ENCODE measurements at places on chromosomes 3 and 15. TPM values are rescaled to one million over a fixed set of nuclear protein-coding genes. Genes with fewer than 3 reads are reported as not detected.
A peak's percentile ranks its signal among the peaks of the same experiment; 100 is the strongest.

GRCh38 chr3:106457281-106458180, 588.7 kb upstream of the CBLB start:
- no peak for DNase-seq

- DNase-seq, result no peak
Observed at GRCh38 chr15:90103701-90104329, 1.5 kb upstream of the IDH2 start.

DNA sequence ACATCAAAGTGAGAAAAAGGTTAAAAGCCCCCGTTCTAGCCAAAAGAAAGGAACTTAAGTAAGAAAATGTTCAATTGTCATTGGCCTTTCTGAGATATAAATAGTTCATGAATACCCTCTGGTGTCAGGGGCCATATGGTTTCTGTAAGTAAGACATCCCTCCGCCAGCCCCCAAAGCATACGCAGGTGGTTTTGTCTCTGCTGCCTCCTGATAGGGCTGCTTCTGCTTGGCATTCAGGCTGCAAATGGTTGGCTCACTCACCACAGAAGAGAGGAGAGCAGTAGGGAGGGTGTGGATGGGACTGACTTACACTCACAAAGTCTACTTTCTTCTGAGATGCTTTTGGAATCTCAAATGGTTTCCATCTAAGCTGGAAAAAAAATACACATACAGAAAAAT, 29.8 kb downstream of the HGD start:
- no peak for DNase-seq

DNA sequence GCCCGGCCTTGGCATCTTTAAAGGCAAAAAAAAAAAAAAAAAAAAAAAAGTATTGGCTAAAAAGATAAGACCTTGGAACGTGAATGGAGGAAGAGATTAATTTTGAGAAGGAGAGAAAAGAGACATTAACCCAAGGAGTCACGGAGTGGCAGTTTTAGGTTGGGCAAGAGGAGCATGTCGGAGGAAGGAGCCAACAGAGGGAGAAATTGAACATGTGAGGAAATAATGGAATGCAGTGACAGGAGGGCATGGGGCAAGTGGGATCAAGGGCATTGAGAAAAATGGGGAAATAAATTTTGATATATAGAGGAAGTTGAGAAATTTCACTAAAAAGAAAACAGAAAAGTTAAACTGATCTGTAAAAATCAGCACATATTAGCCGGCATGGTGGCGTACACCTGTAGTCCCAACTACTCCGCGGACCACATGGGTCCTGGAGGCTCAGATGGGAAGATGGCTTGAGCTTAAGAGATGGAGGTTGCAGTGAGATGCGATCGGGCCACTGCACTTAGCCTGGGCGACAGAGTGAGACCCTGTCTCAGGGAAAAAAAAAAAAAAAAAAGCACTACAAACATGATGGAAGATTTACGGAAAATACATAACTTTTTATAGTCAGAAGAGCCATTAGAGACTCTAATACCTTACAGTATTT, 1.2 kb downstream of the HAUS2 start:
- DNase-seq, result no peak

DNA sequence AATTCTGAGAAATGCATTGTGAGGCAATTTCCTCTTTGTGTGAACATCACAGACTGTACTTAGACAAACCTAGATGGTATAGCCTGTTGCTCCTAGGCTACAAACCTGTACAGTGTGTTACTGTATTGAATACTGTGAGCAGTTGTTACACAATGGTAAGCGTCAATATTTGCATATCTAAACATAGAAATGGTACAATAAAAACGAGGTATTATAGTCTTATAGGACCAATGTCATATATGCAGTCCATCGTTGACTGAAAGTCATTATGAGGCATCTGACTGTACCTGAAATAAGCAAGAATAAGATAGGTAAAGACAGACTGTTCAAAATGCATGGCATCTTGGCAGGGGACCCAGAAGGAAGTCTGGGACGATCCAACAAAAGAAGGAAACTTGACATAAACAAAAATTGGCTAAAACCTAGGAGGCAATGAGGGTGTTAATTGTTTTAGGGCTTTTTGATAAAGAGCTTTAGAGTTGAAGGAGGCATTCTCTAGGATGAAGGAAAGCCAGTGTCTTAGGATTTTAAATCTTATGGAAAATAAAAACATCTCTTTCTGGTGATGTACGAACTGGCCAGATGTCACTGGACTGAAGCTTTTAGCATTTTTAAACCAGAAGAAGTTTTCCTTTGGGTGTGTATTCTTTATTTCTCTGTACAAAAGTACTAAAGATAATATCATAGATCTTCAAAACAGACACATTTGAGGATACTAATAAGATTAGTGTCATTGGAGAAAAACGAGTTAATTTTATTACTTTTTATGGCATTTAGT, 9.2 kb upstream of the SPRED1 start:
- DNase-seq, result no peak

DNA sequence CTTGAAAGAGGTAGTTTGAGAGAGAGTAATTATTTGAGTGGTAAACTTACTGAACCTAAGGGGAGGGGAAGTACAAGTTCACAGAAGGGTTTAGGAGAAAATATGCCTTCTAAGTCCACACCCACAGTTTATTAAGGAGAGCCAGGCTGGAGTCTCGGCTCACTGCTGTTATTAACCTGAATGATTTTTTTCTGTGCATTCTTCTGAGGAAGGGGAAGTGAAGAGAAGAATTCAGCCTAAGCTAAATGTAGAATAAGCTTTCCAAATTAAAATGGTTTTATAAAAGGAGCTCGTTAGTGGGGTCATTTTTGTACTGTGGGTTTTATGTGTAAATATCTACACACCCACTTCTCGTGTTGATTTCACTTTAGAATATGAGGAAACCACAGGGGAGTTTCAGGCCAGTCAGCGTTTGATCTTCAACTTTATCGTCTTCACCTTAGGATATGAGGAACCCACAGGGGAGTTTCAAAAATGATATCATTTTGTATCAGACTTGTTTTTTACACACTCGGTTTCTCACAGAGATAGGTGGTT, 1.5 kb downstream of the WHAMM start:
- DNase-seq, result peak; percentile 70

DNA sequence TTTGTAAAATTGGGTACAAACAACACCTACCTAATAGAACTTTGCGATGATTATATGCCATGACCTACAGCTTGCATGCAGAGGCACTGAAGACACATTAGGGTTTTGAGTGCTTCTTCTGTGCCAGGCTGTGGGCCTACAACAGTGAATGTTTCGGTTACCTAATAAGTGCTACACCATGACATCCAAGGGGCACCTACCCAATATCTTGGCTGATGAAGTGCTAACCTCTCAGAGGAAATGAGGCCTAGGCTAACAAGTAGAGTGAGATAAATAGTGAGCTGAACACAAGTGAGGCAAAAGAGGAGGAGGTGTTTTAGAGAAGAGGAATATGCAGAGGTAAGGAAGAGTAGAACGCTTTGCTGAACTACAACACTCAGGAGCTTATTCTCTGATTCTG, 12.2 kb upstream of the RASGRP1 start:
- DNase-seq, result no peak

DNA sequence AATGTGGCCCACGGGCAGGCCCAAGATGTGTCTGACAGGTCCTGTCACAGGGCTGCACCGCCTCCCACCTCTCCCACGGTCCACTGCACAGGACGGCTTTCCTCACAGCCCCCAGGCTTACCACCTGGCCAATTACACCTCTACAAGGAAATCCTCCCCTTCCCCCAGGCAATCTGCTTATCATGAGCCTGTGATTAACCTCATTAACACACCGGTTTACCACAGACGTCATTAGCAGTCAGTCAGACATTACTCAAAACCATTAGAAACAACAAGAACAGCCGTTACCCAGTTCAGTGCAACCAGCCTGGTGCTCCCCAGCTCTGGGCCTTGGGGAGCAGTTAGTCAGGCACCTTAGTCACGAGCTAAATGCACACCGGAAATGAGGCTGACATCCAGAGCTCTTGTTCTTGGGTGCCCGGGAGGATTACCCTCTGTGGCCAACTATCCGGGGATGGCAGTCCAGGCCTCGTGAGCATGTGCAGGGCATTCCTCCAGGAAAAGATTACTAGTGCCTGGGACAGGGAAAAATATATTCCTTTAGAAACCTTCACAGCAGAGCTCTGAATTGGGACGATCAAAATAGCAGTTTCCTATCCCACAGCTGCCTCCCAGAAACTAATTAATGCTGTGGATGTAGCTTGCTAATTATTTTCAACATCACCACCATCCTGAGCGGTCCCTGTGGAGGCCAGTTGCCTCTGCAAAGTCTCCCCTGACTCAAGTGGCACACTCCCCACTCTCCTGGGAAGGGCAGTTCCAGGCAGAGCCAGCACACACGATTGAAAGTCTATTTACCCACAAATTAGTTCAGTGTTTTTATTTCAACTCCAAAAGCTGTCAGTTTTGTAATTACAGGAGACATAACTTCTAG, 117.4 kb upstream of the ZBED2 start:
- peak; percentile 16 for DNase-seq

DNA sequence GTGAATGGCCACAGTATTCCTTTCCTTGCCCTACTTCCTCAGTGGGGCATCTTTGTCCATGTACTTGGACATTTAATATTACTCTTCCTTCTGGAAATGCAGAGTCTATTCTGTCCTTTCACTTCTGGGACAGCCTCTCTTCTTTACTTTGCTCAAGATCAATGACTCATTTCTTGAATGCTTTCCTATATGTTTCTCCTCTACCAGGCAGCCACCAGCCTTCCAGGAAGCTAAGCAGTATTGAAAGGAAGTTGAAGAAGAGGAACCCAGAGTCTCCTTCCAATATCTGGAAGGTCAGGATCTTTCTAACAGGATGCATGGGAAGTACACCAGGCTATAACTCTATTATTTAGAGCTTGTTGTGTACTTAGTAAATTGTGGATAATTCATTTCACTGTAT, 182.8 kb downstream of the CD47 start:
- DNase-seq, result no peak

DNA sequence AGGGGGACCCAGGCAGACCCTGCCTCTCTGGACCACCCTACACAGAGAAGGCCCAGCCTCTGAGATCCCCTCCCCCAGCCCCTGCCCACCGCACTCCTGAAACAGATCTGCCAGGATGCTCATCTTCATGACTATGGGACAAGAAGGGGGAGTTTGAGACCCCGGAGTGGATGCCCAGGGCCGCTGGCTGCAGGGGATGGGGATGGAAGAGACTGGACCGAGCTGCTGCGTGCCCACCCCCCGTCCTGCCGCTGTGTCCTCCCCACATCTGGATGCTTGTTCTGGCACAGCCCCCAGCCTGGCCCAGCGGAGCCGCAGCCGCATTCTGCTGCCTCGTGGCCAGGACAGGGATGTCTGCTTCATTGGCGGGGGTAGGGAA, 30.3 kb upstream of the SEMA3F start:
- no peak for DNase-seq

DNA sequence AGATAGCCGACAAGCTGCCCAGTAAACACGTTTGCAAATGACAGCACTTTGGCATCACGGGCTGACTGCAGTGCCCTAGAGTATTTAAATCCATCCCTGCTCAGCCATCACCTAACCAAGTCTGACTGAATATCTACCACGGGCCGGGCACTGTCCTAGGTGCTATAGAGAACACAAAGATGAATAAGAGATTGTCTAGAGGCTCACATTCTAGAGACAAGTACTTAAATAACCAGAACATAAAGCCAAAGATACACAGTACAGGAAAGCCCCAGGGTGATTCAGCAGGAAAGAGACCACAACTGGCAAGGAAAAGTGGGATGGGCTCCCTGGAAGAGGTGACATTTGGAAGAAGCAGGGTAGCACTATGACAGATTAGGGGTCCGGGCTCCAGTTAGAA, 103.5 kb downstream of the MYLK start:
- no peak for DNase-seq

GRCh38 chr3:127899766-127900165, 15.3 kb upstream of the KBTBD12 start:
- no peak for DNase-seq

DNA sequence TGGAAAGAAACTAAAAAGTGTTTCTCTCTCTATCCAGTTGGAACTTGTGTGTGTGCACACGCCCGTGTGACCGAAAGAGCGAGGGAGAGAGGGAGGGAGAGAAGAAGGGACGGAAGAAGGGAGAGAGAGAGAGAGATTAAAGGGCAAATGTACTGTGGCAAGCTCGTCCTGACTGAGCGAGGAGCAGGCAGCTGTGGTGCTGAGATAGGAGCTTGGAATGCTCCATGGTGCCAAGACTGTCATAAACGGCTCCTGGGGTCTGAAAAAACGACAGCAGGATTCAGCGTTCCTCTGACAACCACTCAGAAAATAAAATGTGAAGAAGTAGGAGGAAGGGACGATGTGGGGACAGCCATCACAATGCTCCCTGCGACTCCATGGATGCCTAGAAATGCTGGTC, 276.0 kb downstream of the SV2B start:
- DNase-seq, result no peak

DNA sequence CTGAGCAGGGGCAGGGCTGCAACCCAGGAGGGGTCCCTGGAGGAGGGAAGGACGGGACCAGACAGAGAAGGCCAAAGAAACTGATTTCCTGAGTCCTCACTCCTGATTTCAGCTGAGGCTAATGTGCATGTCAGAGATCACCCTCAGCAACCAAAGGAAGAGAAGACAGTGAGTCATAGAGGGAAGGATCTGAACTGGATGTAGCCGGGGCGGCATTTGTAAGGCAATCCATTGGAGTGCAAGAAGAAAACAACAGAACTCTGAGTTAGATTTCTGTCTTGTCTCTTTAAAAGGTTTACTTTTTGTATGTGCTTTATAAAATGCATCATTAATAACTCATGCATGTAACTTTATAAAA, 105.3 kb upstream of the AGBL1 start:
- no peak for DNase-seq

GRCh38 chr15:92597548-92597947, 58.0 kb downstream of the FAM174B start:
- no peak for DNase-seq

- DNase-seq, result no peak
Observed at GRCh38 chr3:115325539-115325938, 178.5 kb upstream of the ZBTB20 start.

GRCh38 chr3:122502139-122502538, 12.6 kb downstream of the KPNA1 start:
- DNase-seq, result no peak

Gene CNTN6
- not detected for total RNA-seq

Gene ARPIN
- not detected for total RNA-seq

Gene MINDY2
- 15.5 TPM for total RNA-seq

Gene C3orf20
- 0.37 TPM for total RNA-seq

Gene CLRN1
- not detected for total RNA-seq

Gene PLA2G4B
- total RNA-seq, result 30.1 TPM

Gene TNFAIP8L3
- total RNA-seq, result not detected

Gene SLC9C1
- not detected for total RNA-seq

Gene COPS2
- total RNA-seq, result 102 TPM

Gene RBP2
- not detected for total RNA-seq

Gene SLC12A1
- total RNA-seq, result not detected

Gene BCL2A1
- total RNA-seq, result 12.9 TPM
